ENCODE measurements at places on chromosomes 3 and 15. TPM values are rescaled to one million over a fixed set of nuclear protein-coding genes. Genes with fewer than 3 reads are reported as not detected.
A peak's percentile ranks its signal among the peaks of the same experiment; 100 is the strongest.

DNA sequence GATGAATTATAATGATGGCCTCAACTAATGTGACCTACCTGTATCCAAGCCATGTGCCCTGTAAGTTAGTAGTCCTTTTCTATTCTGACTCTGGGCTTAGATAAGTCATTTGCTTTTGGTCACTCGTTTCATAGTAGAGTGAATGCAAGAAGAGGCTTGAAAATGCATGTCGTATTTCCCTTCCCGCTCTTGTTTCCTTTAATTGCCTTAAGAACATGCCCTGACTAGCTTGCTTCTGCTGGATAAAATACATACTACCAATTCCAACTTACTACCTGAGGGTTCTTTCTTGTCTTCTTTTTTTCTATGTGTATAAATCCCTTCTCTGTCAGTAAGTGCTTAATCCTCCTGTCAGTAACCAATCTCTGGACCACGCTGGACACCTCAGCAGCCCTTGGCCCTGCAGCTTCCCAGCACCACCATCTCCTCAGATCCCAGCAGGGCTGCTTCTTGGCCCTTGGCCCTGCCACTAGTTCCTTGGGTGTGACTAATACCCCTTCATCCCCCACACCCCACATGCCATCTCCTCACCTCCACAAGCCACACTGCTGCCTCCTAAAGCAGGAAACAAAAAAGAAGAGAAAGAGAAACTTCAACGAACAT is 771.7 kb downstream of the IGSF11 start:
- no peak for DNase-seq

DNA sequence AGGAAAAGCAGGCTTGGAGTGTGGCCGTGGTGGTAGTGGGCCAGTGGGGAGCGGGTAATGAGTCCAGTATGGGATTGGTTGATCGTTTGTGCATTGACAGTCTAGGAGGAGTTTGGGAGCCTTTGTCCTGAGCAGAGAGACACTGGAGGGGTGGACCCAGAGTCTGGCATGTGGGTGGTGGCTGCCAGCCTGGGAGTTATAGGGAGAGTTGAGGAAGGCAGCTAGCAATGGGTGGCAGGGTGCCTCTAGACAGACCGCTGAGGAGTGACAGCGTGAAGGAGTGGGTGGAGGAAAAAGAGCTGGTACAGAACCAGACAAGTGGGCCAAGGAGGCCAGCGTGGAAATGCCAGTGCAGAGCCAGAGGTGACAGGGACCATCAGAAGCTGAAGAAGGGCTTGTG is 1.9 kb upstream of the CCK start:
- DNase-seq, result no peak

DNA sequence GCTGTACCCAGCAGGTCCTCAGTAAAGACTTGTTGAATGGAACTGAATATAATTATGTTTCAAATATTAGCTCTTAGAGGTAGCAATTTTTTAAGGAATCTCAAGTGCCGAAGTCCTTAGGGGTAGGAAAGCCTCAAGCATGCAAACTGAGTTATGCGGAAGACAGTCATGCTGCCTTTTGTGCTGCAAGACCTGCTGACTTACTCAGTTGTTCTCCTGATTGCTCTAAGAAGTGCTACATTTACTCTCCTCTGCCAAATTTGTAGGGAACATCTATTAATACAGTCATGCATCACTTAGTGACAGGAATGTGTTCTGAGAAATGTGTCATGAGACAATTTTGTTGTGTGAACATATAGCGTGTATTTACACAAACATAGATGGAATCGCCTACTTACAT is 325.6 kb upstream of the AZI2 start:
- DNase-seq, result no peak

GRCh38 chr3:54999159-54999558 is 71.3 kb upstream of the LRTM1 start:
- DNase-seq, result peak; percentile 12

CD47 gene
- 28.3 TPM for total RNA-seq

- no peak for DNase-seq
Observed at GRCh38 chr3:53068176-53068575, 22.3 kb upstream of the SFMBT1 start.

ECE2 gene
- not detected for total RNA-seq

- DNase-seq, result no peak
Observed at GRCh38 chr15:83846847-83847246, 192.9 kb downstream of the ADAMTSL3 start.

All from NCI-H460 (cell line).